Left colon (tissue), 2 donors: ENCODE measurements at places on chromosomes 2 and 18. TPM values are rescaled to one million over a fixed set of nuclear protein-coding genes. Genes with fewer than 3 reads are reported as not detected.

CWC22 gene
- 12.3 TPM for total RNA-seq

IL18RAP gene
- total RNA-seq = 0.52 TPM

EVX2 gene
- total RNA-seq = not detected

STON1 gene
- 3.4 TPM for total RNA-seq

MOGAT1 gene
- total RNA-seq = not detected

HNMT gene
- total RNA-seq = 78.2 TPM

UCN gene
- total RNA-seq = 0.56 TPM

DSC3 gene
- total RNA-seq = 0.34 TPM

PARD3B gene
- 30.5 TPM for total RNA-seq

SOCS6 gene
- 47.6 TPM for total RNA-seq

PTH2R gene
- not detected for total RNA-seq

ZNF804A gene
- total RNA-seq = 0.06 TPM

CPLX4 gene
- total RNA-seq = not detected

GDF7 gene
- total RNA-seq = 0.25 TPM

PDE1A gene
- total RNA-seq = 4.0 TPM

MARCHF4 gene
- 0.37 TPM for total RNA-seq

SLC4A3 gene
- total RNA-seq = 1.2 TPM

METAP1D gene
- total RNA-seq = 4.2 TPM

NFU1 gene
- 44.6 TPM for total RNA-seq

LIMS2 gene
- 9.2 TPM for total RNA-seq

CCDC150 gene
- total RNA-seq = 5.8 TPM

SERPINB13 gene
- not detected for total RNA-seq

CYS1 gene
- 1.6 TPM for total RNA-seq

IL1R2 gene
- 81.1 TPM for total RNA-seq

TGFBRAP1 gene
- total RNA-seq = 19.7 TPM

LYG2 gene
- not detected for total RNA-seq

GCG gene
- 55.9 TPM for total RNA-seq

ALPI gene
- 15.9 TPM for total RNA-seq

NOSTRIN gene
- 55.6 TPM for total RNA-seq

TUBA3E gene
- not detected for total RNA-seq

DCDC2C gene
- total RNA-seq = not detected

IL37 gene
- total RNA-seq = 1.5 TPM

NPAS2 gene
- total RNA-seq = 59.5 TPM

NETO1 gene
- total RNA-seq = not detected

GBX2 gene
- total RNA-seq = not detected

KCNE4 gene
- 0.76 TPM for total RNA-seq

ALPG gene
- 0.56 TPM for total RNA-seq

TUBB6 gene
- 8.3 TPM for total RNA-seq

SLC38A11 gene
- total RNA-seq = 3.7 TPM

POMC gene
- total RNA-seq = 0.59 TPM

CTIF gene
- total RNA-seq = 18.5 TPM

COL6A3 gene
- 79.5 TPM for total RNA-seq

EFR3B gene
- total RNA-seq = 0.98 TPM

VRK2 gene
- 20.9 TPM for total RNA-seq

KCNK3 gene
- 0.79 TPM for total RNA-seq

ATOH8 gene
- 3.4 TPM for total RNA-seq

KANSL3 gene
- 40.7 TPM for total RNA-seq

ESPNL gene
- 0.06 TPM for total RNA-seq

TRABD2A gene
- 89.8 TPM for total RNA-seq

CYTIP gene
- 5.1 TPM for total RNA-seq

CAPN14 gene
- 0.47 TPM for total RNA-seq
